IMR-90 (cell line): ENCODE measurements at places on chromosomes 12 and 14. TPM values are rescaled to one million over a fixed set of nuclear protein-coding genes. Genes with fewer than 3 reads are reported as not detected.

- no peaks in the 10 kb centered on the region for H3K36me3 ChIP-seq
- no peaks in the 10 kb centered on the region for H3K4me1 ChIP-seq
- H3K27ac ChIP-seq: no peak overlapping the region
Observed at GRCh38 chr12:19614601-19615383, 175.5 kb downstream of the AEBP2 start.

GRCh38 chr14:75675265-75675960 lies 14.4 kb downstream of the TTLL5 start:
- H3K4me3 ChIP-seq: no peak overlapping the region
- H3K4me1 ChIP-seq: no peaks in the 10 kb centered on the region
- no peaks in the 10 kb centered on the region; the same call in 1 of the 2 replicates for H3K36me3 ChIP-seq

GRCh38 chr14:89227496-89227836 lies 189.6 kb downstream of the FOXN3 start:
- no peak overlapping the region for H3K27ac ChIP-seq
- H3K27me3 ChIP-seq: no peaks in the 10 kb centered on the region
- H3K4me3 ChIP-seq: no peak overlapping the region
- H3K4me1 ChIP-seq: peaks cover 5% of the 10 kb centered on the region

DNA sequence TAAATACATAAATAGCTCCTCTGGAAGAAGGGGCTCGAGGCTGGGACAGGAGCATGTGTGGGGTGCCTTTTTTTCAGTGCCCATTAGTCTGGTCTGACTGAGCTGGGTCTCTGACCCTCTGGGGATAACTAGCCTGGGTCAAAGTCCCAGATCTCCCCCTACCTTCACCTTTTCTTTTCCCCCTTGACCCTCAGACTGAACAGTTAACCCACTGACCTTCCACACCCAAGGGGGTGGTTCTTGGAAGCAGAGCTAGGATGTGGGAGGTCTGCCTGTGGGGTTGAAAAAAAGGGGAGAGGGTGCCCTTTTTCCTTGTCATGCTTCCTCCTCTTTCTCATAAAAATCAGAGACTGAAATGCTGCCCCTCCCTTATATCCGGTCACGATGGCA lies 925 bp upstream of the GLI1 start:
- DNase-seq: no peak
- peaks cover 25% of the 10 kb centered on the region for H3K4me1 ChIP-seq
- peak overlapping the region; percentile 53 for H3K27ac ChIP-seq
- H3K4me3 ChIP-seq: peak overlapping the region; percentile 58; the same call in 1 of the 2 replicates
- H3K36me3 ChIP-seq: no peaks in the 10 kb centered on the region
- no peaks in the 10 kb centered on the region for H3K27me3 ChIP-seq

GRCh38 chr12:7934889-7935492 lies 996 bp downstream of the SLC2A3 start:
- H3K27me3 ChIP-seq: no peaks in the 10 kb centered on the region
- peaks cover 5% of the 10 kb centered on the region for H3K4me1 ChIP-seq
- H3K36me3 ChIP-seq: peaks cover 28% of the 10 kb centered on the region
- peak overlapping the region; percentile 97 for H3K4me3 ChIP-seq

DNA sequence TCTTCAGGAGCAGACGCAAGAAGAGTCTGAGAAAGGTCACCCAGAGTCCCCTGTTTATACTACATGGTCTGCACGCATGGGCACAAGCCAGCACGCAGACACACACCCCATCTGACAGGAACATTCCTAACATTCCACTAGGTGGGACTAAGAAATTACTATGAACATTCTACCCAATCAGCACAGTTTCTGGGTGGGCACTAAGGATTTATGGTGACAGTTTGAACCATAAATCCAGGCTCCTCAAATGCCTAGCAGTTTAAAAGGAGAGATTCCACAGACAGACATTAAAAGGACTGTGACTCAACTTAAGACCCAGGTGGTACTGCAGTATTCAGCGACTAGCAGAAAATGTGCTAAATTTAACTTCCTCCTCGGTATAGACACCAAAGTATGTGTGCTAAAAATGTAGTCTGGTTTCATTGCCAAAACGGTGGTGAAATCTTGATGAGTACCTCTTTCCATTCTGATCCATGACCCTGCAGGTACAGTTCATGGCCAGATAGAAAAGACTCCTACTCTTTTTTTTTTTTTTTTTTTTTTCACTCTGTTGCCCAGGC lies 16.2 kb downstream of the ABHD4 start:
- H3K4me3 ChIP-seq: no peak overlapping the region
- H3K4me1 ChIP-seq: peaks cover 7% of the 10 kb centered on the region
- H3K27ac ChIP-seq: no peak overlapping the region
- H3K27me3 ChIP-seq: no peaks in the 10 kb centered on the region
- H3K36me3 ChIP-seq: peaks cover 28% of the 10 kb centered on the region

GRCh38 chr14:106776395-106776983 lies 1250.1 kb downstream of the TMEM121 start:
- no peaks in the 10 kb centered on the region for H3K4me1 ChIP-seq
- H3K4me3 ChIP-seq: no peak overlapping the region
- no peak overlapping the region for H3K27ac ChIP-seq
- H3K27me3 ChIP-seq: no peaks in the 10 kb centered on the region
- H3K36me3 ChIP-seq: no peaks in the 10 kb centered on the region

- H3K27me3 ChIP-seq: no peaks in the 10 kb centered on the region
- no peaks in the 10 kb centered on the region for H3K36me3 ChIP-seq
- H3K27ac ChIP-seq: no peak overlapping the region
- H3K4me3 ChIP-seq: no peak overlapping the region
- peaks cover 2% of the 10 kb centered on the region; the same call in 1 of the 2 replicates for H3K4me1 ChIP-seq
Observed at GRCh38 chr12:93832131-93832530, 155.0 kb downstream of the CRADD start.

DNA sequence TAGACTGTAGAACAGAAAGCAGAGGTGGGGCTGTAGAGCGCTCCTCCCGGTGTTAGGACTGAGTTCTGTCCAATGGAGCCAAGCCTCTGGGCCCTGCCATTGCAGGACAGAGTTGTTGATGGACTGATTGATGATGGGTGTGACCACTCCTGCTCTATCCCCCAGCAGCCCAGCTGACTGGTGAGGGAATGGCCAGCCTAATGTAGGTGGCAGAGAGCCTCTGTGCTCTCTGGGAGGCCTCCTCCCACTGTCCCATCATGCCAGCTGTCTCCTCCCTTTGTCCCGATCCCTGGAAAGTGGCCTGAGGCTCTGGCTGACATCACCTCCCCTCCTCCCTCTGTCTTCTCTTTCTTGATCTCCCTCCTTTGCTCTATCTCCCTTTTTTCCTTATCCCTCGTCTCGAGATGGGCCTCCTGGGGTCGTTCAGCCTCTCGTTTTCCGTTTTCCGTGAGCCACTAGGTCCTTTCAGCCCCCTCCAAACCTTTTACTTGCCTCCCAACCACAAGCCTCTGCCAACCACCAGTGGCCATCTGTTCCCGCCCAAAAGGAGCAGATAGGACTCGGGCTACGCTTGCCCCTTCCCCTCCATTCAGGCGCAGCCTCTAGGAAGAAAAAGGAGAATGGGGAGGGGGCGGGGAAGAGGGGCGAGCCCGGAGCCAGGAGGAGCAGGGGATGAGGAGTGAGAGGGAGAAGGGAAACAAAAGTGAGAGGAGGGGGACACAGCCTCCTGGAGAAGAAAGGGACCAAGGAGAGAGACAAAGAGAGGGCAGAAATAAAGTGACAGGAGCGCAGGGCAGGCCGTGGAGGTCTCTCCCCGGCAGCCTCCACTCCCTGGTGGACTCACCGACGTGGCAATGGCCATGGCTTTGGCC lies 572 bp downstream of the EFS start:
- H3K4me1 ChIP-seq: peaks cover 8% of the 10 kb centered on the region
- H3K4me3 ChIP-seq: peak overlapping the region; percentile 55
- H3K27me3 ChIP-seq: peaks cover 7% of the 10 kb centered on the region; the same call in 1 of the 2 replicates
- peak overlapping the region; percentile 98 for H3K27ac ChIP-seq
- no peak for DNase-seq

- no peak for DNase-seq
- H3K4me3 ChIP-seq: no peak overlapping the region
- no peaks in the 10 kb centered on the region; the same call in 1 of the 2 replicates for H3K4me1 ChIP-seq
- H3K27ac ChIP-seq: no peak overlapping the region
- H3K27me3 ChIP-seq: peaks cover 64% of the 10 kb centered on the region
Observed at GRCh38 chr12:94143951-94144350, 4.4 kb upstream of the PLXNC1 start.

- peaks cover 44% of the 10 kb centered on the region for H3K4me1 ChIP-seq
- H3K27me3 ChIP-seq: no peaks in the 10 kb centered on the region
- H3K27ac ChIP-seq: peak overlapping the region; percentile 61
Observed at GRCh38 chr12:124517260-124518050, 50.0 kb downstream of the NCOR2 start.

GRCh38 chr12:46523863-46524770 lies 151.5 kb upstream of the SLC38A2 start:
- no peaks in the 10 kb centered on the region for H3K27me3 ChIP-seq
- peak overlapping the region; percentile 47 for H3K4me3 ChIP-seq

DNA sequence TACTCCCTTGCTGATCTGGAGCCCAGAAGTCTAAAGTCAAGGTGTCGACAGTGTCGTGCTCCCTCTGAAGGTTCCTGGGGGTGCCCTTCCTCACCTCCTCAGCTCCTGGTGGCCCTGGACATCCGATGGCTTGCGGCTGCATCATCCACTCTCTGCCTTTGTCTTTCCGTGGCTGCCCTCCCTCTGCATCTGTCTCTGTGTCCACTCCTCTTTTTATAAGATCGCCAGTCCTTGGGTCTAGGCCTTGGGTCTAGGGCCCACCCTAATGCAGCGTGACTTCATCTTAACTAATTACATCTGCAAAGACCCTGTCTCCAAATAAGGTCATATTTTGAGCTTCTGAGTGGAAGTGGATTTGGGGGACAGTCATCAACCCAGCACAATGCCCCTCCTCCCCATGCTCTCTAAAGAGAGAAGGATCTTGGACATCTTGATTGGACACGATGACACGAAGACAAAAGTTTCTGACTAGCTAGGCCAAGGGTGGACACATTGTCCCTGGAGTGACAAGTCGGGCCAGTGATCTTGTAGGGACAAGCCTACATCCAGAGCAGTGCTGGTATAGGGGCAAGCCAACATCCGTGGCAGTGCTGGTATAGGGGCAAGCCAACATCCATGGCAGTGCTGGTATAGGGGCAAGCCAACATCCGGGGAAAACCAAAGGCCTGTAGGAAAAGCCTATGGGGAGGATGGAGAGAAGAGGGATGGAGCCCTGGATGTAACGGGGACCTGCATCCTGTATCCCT lies 93.9 kb upstream of the DIO3 start:
- no peaks in the 10 kb centered on the region for H3K36me3 ChIP-seq
- peaks cover 16% of the 10 kb centered on the region; the same call in 1 of the 2 replicates for H3K27me3 ChIP-seq
- no peak overlapping the region for H3K27ac ChIP-seq
- no peak for DNase-seq

- H3K27me3 ChIP-seq: peaks cover 25% of the 10 kb centered on the region
- no peak for DNase-seq
- no peaks in the 10 kb centered on the region for H3K36me3 ChIP-seq
- H3K27ac ChIP-seq: no peak overlapping the region
Observed at GRCh38 chr12:123850246-123851134, 88.4 kb downstream of the DNAH10 start.

DNA sequence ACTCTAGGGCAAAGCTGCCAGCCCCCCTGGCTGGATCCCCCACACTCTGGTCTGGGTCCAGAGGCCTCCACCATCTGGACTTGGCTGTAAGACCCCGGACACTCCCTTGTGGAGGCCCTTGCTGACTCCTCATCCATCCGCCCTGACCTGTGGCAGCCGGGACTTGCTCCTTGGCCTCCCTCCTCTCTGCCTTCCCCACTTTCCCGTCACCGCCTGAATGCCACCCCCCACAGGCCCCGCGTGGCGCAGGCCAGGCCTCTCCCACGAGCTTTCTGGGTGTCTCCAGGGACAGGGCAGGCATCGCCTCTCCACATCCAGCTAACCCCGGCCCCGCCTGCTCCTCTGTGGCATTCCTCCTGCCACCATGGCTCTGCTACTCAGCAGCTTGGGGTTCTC lies 14.1 kb downstream of the JAG2 start:
- no peaks in the 10 kb centered on the region for H3K36me3 ChIP-seq
- H3K27me3 ChIP-seq: peaks cover 8% of the 10 kb centered on the region; the same call in 1 of the 2 replicates
- DNase-seq: no peak
- no peaks in the 10 kb centered on the region for H3K4me1 ChIP-seq
- H3K27ac ChIP-seq: no peak overlapping the region

- DNase-seq: peak; percentile 77
- no peak overlapping the region for H3K4me3 ChIP-seq
- H3K27ac ChIP-seq: no peak overlapping the region
Observed at GRCh38 chr14:64891839-64892375, 12.2 kb upstream of the SPTB start.

DNA sequence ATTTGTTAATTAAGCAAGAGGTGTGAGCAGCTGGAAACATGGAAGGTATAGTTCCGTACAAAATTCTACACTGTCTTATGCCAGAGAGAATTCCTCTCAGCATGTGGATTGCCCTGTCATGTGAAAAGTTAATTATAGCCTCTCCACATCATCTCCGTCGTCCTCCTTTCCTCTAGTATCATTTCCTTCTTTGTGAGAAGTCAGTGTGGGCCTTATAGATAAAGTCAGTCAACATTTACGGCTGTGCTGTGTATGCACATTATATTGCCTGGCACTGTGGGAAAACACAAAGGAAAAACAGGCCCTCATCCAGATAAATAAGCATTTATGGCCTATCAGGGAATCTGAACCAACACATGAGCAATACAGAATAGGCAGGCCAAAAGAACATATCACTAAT lies 236.6 kb downstream of the SEC23A start:
- DNase-seq: no peak
- no peaks in the 10 kb centered on the region for H3K27me3 ChIP-seq
- H3K4me3 ChIP-seq: no peak overlapping the region
- H3K36me3 ChIP-seq: no peaks in the 10 kb centered on the region

- no peak overlapping the region for H3K27ac ChIP-seq
- H3K36me3 ChIP-seq: no peaks in the 10 kb centered on the region
- H3K4me3 ChIP-seq: no peak overlapping the region
- DNase-seq: no peak
- no peaks in the 10 kb centered on the region for H3K4me1 ChIP-seq
Observed at GRCh38 chr12:38555620-38556591, 239.3 kb downstream of the ALG10B start.

DNA sequence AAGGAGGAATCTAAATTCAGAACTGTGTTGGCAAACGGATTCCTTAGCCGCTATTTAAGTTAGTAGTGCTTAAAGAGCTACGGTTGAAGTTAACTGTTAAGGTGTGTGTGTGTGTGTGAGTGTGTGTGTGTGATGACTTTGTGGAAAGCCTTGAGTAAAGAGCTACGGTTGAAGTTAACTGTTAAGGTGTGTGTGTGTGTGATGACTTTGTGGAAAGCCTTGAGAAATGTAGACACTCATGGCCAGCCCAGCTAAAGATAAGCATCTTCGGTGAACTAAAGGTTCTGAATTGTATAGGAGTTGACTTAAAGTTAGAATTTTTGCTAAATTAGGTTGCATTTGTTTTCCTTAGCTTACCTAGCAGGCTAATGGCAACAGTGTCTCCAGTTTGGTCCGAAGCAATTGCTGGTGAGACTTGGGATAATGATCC lies 1.4 kb downstream of the KTN1 start:
- H3K4me1 ChIP-seq: peaks cover 16% of the 10 kb centered on the region
- no peaks in the 10 kb centered on the region for H3K36me3 ChIP-seq

DNA sequence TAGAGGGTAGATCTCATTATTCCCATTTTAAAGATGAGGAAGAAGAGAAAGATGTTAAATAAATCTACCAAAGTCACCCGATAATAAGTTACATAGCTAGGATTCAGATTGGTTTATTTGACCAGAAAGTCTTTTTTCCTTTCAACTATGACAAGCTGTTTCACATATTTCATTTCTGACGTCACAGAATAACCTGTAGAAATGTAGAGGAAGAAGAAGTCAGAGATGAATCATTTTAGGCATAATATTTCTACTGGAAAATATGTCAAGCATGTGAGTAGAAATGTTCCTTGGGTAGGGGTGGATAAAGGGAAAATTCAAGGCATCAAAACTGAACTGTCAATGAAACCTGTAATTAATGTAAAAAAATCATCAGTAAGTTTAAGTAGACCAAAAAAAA lies 107.0 kb downstream of the MGST1 start:
- no peak overlapping the region for H3K4me3 ChIP-seq
- H3K36me3 ChIP-seq: no peaks in the 10 kb centered on the region

The CELA1 gene
- not detected in 2 replicates for total RNA-seq

The FAM186B gene
- 0.18 and 0.28 TPM in 2 replicates for total RNA-seq

The WASHC4 gene
- 47.0 and 85.5 TPM in 2 replicates for total RNA-seq

The TCL1B gene
- not detected in 2 replicates for total RNA-seq

The KITLG gene
- 87.5 and 117 TPM in 2 replicates for total RNA-seq
